ENCODE measurements at places on chromosomes 5 and 9.

DNA sequence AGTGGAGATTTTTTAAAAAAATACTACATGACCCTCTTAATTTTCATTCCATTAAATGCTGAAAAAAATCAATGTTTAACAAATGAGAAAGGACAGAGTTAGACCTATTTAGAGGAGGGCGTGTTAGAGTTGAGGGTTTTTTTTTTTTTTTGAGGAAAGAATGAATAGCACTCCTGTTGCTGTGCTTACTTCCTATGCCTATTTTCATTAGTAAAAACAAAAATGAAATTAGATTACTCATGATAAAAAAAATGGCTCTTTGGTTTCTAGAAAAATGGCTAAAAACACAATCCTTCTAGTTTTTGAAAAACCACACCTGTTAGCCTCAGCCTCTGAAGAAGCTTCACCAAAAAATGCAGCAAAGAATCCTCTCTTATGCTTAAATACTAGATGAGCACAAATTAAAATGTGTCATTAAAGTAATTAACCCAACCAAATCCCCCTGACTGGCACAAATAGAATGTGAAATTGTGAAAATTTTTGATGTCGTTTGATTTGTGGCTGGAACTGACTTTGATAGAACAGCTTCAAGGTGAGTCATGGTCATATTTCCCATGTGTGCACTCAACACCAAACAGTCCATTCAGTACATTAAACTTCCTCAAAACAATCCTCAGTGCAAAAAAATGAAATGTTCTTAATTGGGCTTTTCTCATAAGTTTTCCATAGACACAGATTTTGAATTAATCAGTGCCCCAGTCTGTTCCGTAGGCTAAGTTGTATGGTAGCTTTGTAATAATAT is 98.0 kb downstream of the MACIR start:
- DNase-seq: no peak

GRCh38 chr5:121638126-121638525 is 213.6 kb upstream of the FTMT start:
- DNase-seq: no peak

- no peak for DNase-seq
These were observed 52.0 kb upstream of the SNCAIP start for GRCh38 chr5:122259995-122260394.

GRCh38 chr9:89059925-89060506 is 68.7 kb downstream of the S1PR3 start:
- no peak for DNase-seq

- no peak for DNase-seq
These were observed 7.0 kb upstream of the NDST1 start for GRCh38 chr5:150500905-150501304.

- DNase-seq: peak; percentile 59
These were observed 958 bp upstream of the NFIL3 start for GRCh38 chr9:91424403-91425176.

- DNase-seq: no peak
These were observed 310.8 kb downstream of the CDH12 start for GRCh38 chr5:22542340-22542739.

DNA sequence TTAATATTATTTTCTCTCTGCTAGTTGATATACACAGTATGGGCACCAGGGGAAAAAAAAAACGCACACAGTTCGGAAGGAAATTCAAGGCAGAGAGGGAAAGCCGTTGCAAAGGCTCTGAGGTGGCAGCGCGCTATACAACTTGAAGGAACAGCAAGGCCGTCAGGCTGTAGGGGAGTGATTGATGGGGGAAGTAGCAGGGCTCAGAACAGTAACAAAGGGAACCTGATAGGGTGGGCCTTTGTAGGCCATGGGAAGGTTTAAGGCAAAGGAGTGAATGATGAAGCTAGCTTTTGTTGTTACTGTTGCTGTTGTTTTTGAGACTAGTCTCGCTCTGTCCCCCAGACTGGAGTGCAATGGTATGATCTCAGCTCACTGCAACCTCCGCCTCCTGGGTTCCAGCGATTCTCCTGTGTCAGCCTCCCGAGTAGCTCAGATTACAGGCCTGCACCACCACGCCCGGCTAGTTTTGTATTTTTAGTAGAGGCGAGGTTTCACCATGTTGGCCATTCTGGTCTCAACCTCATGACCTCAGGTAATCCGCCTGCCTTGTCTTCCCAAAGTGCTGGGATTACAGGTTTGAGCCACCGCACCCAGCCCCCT is 27.0 kb downstream of the AQP7 start:
- no peak for DNase-seq

- DNase-seq: no peak
These were observed 6.3 kb downstream of the DNLZ start for GRCh38 chr9:136357202-136357725.

GRCh38 chr9:116057371-116057770 is 96.2 kb upstream of the PAPPA start:
- DNase-seq: no peak

DNA sequence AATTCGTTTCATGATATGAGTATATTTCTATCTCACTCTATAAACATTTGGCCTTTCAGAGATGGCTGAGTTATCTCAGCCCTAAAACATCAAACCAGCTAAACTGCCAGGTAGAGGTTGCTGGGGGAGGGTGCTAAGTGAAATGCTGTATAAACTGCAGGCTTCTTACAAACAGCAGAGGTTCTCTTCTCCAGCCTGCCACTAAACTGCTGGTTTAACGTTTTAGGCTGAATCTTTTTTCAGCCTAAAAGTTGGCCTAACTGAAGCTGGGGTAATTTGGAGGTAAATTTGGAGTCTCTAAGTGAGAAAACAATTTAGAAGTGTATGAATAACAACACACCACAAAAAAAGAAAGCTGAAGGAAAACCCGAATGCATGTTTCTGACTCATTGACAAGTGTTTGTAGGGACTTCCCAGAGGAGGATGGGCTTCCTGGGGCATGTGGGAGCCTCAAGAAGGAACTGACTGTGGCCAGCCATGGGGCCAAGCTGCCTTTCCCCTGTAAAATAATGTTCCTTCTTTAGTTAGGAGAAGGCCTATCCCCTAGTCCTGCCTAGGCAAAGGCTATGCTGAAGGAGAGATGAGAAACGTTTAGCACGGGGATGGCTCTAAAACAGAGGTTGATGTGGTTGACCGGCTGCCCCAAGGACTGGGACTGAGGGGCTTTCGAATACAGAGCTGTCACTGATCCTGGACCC is 44.3 kb downstream of the SLC28A3 start:
- peak; percentile 6 for DNase-seq

DNA sequence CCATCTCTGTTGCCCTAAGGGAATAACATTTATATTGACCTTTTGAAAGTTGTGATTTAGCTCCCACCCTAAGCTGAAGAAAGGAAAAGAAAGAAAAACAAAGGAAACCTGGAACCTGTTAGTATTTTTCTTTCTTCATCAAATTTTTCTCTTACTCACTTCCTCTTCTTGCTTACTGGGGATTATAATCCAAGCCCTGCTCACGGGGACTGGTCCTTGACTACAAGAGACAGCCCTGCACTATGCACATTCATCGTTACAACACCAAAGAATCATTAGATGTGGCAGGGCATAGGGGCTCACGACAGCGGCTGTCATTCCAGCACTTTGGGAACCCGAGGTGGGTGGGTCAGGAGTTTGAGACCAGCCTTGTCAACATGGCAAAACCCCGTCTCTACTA is 37.8 kb upstream of the LPAR1 start:
- no peak for DNase-seq

DNA sequence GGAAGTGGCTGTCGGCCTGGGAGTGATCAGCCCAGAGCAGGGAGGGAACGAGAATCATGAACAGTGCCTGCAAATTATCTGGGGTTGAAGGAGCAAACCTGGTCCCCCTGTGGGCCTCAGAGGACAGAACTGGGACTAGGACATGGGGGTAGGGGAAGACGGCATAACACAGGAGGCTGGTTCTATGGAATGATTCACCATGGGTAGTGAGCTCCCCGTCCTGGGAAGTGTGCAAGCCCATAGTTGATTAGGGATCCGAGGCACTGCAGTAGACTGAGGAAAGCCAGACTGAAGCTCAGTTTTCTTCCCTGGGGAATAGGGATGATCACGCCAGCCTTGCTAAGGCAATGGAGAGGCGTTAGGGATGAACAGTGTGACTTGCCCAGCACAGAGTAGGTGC is 5.6 kb downstream of the ADGRD2 start:
- no peak for DNase-seq

DNA sequence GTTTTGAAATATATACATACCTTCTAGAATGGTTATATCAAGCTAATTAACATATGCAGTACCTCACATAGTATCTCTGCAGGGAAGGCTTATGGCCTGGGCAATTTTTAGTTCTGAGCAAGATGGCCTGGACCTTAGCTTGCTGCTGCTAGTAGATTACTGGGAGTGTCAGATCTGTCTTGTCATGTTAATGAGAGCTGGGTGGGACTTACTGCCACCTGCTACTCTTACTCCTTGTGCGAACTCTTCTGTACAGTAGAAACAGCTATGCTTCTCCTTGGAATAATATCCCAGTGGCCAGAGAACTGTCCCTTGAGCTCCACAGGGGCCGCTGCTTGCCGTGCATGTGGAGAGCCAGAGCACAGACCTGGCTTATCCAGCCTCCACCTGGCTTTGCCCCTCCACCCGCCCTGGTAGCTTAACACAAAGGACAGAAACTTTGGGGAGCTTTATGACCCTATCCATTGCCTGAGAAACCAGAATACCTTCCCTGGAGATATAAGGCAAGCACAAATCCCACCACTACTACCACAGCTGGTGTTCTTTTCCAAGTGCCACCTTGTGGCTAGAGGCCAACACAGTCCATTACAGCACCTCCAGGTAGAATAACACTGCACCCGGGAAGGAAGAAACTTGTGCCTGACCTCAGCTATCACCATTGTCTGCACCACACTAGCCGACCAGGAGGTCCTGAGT is 74.4 kb upstream of the RUSC2 start:
- no peak for DNase-seq

Data from stimulated activated CD8-positive, alpha-beta memory T cell treated with anti-CD3 and anti-CD28 coated beads, Interleukin-15, amount 100 ng/mL, for 4 hours (primary cell).